Fibroblast of skin of abdomen (primary cell): ENCODE measurements at places on chromosomes 7 and 10.

GRCh38 chr7:80089366-80089765, 45.3 kb upstream of the GNAI1 start:
- DNase-seq, result no peak

- peak; percentile 78 for DNase-seq
These were observed 104.4 kb upstream of the ZNF92 start for GRCh38 chr7:65269150-65269856.

DNA sequence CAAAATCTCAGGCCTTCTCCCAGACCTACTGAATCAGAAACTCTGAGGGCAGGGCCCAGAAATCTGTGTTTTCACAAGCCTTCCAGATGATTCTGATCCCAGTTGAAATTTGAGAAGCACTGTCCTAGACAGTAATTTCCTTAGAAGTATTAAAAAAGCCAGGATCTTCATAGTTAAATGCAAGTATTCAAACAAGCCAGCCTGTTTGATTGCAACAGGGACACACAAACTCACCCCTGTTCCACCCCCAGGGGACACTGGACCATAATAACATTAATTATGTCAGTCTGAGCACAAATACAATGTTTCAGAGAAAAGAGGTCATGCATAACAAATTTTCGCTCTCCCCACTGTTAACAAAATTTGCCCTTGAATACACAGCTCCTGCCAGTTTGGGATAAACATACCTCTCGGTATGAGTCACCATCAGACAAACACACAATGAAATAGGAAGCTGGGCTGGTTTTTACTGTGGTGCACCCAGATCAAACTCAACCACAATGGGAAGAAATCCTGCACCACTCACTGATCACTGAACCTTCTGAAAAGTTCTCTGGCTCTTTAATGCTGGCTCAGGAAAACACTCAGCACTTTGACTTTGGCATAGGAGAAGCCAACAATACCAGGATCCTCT, 34.3 kb downstream of the ABLIM1 start:
- DNase-seq, result peak; percentile 86

GRCh38 chr10:34437906-34438305, 377.2 kb downstream of the PARD3 start:
- no peak for DNase-seq

- DNase-seq, result no peak
These were observed 9.0 kb upstream of the CFTR start for GRCh38 chr7:117470777-117471176.

GRCh38 chr7:88452646-88453045, 146.0 kb upstream of the STEAP4 start:
- no peak for DNase-seq

- no peak for DNase-seq
These were observed 589.9 kb upstream of the MGMT start for GRCh38 chr10:128877141-128877540.

- DNase-seq, result no peak
These were observed 41.0 kb downstream of the KAT6B start for GRCh38 chr10:74867351-74867750.

DNA sequence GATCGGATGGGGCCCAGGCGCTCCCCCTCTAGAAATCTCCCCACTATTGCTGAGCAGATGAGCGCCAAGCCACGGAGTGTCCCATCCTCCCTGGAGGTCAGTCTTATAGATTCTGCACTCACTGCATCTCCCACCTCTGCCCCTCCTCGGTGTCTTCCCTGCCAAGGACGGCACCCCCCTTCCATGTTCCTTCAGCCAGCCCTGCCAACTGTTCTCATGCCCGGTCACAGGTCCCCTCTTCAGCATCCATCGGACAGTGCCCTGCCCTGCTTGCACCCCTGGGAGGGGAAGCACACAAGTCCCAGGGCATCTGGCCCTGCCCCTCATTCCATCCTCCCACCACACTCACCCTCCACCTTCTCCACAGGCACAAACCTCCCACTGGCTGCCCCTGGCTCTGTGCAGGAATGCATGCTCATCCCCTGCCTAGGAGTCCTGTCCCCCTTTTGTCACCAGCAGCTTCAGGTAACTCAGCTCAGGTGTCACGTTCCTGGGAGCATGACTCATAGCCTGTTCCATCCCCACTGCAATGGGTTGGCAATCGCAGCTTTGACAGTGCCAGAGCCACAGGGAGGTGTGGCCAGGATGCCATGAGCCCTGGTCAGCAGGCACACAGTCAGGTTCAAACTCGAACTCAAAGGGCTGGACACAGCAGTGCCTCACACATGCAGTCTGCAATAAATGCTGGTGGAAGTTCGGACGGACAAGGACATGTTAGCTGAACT, 234.7 kb upstream of the TCERG1L start:
- no peak for DNase-seq
